ENCODE measurements at places on chromosomes 12 and 14.

DNA sequence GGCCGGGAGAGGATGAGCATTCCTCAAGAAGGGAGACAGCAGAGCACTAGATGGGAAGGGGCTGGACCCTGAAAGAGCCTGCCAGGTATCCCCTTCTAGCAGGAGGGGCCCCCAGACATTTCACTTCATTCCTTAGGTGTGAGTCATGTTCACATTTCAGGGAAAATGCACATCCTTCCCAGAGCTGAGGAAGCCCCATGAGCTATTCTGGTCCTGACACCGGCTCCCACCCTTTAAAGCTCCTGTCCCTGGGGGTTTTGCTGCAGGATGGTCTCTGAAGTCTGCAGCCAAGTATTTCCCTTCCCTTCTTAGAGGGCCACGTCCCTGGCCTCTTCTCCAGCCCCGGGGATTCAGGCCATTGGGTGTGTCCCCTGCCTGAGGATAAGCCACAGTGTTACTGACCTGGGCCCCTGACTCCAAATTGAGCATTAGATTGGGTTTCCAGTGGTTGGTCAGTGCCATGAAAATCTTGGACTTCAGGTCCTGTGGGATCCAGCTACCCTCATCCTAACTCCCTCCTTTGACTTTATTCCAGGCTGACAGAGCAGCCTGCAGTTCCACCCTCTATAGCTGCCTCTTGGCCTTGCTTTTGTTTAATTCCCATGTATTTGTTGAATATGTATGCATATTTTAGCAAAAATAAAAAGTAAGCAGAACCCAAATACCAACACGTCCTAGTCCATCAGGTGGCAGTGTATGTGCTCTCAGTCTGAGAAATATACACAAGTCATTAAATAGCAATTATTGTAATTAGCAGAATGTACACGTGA, 267.1 kb downstream of the CACNA1C start:
- DNase-seq = peak; percentile 58

GRCh38 chr12:89756194-89756584, 47.6 kb upstream of the ATP2B1 start:
- DNase-seq = no peak

DNA sequence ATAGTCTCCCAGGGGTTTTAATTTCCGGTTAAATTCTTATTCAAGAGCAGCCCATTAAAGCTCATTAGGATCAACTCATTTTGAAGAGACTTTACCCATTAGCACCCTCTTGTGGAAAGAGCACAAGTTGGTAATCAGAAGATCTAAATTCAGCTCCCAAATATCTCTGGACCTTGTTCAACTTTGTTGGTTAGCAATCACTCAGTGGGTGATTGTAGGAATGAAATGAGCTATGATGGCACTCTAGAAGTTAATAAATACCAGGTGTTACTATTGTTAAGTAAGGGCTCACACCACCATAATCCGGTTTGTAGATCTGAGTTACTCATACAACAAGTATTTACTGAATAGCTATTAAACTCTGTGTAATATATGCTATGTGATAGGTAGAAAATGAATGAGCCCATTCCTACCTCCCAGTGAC, 42.9 kb downstream of the TRIP11 start:
- peak; percentile 41 for DNase-seq

- DNase-seq = no peak
Measured at GRCh38 chr14:101318271-101318670, 243.0 kb upstream of the DIO3 start.

- DNase-seq = no peak
Measured at GRCh38 chr12:23140710-23141109, 515.7 kb downstream of the ETNK1 start.

Measured in AG08396 (cell line).